ENCODE measurements at places on chromosomes 5 and 9. TPM values are rescaled to one million over a fixed set of nuclear protein-coding genes. Genes with fewer than 3 reads are reported as not detected.

Gene PCA3
- 0.11 TPM for polyA plus RNA-seq

DNA sequence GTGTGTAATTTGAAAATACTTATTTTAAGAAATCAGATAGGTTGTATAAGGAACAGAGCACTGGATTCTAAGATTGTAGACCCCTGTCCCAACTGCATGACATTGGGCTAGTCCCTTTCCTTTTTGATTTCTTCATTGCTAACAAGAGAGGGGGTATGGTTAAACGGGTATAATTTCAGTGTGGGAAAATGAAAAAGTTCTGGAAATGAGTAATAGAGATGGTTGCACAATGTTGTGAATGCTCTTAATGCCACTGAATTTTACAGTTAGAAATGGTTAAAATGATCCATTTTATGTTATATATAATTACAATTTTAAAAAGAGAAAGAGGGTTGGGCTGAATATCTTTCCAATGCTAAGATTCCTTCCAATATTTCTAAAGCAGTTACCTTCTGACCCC, 103.3 kb upstream of the LHFPL2 start:
- no peak for DNase-seq

DNA sequence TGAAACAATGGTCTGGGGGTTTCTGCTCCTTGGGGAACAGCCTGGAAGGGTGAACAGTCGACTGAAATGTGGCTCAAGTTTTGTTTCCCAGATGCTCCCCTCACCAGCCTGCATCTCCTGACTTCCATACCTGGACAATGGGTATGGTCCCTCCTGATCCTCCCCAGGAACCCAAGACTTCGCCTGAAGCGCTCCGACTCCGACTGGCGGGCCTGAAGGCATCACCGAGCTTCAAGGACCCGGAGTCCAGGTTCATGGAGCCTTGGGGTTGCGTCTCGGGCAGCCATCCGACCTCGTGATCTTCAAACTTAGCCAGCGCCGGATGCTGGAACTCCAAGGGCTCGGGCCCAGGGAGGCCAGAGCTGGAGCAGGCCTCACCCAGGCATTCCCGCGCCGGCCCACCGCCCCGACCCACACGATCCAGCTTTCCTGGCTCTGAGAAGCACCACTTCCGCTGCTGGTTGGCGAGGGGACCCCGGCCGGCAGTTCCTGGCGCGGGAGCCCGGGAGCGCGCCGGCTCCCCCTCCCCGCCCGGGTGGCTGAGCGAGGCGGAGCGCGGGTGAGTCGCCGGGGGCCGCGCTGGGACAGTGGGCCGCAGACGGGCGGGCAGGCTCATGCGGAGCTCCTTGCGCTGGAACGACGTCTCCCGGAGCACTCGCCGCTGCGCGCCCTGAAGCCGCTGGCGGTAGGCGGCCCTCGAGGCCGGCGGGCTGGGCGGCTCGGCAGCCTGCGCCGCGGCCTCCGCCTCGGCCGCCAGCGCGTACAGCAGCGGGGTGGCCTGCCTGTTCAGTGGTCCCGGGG, 5.2 kb downstream of the SHROOM1 start:
- no peak for DNase-seq

- DNase-seq: no peak
Measured at GRCh38 chr5:134370311-134370870, 978 bp upstream of the UBE2B start.

GRCh38 chr9:21082671-21083070, 4.9 kb upstream of the IFNB1 start:
- no peak for DNase-seq

DNA sequence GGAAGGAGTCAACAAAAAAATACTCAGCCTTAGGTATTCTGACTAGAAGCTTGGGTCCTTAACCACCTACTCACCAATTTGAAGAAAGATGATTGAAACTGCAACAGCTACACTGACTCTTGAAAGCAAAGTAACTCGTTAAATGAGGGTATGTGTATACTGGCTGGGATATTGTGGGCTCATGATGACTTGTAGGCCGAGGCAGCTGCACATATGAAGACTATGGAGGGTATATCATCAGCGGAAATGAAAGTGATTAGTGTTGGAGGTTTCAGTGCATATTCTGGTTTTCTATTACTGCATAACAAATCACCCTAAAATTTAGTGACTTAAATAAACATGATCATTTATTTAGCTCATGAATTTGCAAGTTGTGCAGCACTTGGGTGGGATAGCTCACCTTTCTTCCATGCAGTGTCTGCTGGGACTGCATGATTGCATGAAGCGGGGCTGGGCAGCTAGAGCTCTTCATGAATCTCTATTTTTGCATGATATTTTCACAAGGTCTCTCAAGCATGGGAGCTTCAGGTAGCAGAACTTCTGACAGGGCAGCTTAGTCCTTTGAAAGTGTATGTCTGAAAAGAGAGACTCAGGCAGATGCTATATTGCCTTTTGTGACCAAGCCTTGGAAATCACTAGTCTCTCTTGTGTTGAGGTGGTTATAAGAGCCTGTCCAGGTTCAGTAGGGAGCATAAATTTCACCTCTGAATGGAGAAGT, 96.1 kb upstream of the CDKN2B start:
- no peak for DNase-seq

DNA sequence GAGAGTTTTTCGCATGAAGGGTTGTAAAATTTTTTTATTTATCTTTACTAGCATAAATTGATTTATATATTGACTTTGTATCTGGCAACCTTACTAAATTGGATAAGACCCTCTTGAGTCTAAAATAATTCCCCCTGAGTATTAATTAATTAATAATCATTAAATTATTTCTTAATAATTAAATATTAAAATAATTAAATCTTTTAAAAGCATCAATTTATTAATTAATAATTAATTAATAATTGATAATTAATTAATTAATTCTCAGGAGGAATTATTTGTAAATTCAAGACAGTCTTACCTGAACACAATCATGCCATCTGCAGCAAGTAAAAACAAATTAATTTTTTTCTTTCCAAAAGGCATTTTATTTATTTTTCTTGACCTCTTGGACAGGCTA, 370.4 kb upstream of the PTPRD start:
- no peak for DNase-seq

DNA sequence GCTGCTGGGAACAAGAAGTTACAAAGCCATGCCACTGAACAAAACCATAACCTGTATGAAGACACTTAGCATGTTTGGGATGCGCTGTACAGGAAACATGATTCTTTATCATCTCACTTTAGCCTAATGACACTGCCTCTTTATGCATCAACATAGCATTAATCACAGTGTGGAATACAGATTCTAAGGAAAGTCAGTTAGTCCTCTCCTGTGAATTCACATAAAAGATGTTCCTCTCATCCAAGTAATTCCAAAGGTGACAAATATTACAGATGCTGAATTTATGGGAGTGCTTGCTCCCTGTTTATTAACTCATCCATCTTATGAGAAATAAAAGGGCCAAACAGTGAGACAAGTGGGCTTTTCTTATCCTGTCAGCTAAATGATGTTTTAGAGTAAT, 1677.7 kb downstream of the EFNA5 start:
- DNase-seq: no peak

DNA sequence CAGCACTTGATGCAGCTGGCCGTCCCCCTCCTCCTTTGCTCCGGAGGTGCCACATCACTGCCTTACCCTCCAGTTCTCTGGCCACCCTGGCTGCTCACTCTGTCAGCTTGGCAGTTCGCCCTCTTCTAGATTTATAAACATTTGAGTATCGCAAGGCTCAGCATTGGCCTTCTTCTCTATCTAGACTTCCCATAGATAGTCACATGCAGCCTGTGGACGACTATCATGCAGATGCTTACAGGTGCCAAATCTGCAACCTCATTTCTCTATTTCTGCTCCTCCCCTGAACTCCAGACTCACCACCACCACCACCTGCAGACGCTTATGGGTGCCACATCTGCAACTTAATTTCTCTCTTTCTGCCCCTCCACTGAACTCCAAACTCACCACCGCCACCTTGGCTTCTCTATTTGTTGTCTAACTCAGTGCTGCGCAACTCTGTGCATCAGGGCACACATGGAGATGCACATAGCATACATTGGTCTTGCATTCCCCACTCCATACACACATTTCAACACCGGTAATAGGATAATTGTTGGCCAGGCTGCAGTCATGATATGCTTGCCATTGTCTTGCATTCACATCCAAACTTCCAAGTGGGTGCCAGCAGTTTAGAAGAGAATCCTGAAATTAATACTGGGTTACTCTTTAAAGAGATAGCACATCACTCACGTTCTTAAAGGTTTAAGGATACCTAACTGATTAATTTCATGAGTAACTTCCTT, 1.9 kb upstream of the DAP start:
- no peak for DNase-seq

- DNase-seq: peak; percentile 46
Measured at GRCh38 chr5:90264689-90265544, 144.6 kb downstream of the CETN3 start.

Gene ARAP3
- polyA plus RNA-seq: 24.3 TPM

- DNase-seq: no peak
Measured at GRCh38 chr9:38008168-38009034, 60.6 kb downstream of the SHB start.

GRCh38 chr5:118988866-118989180, 476 bp upstream of the DTWD2 start:
- DNase-seq: no peak

GRCh38 chr5:140044041-140044440, 942 bp upstream of the NRG2 start:
- no peak for DNase-seq

- no peak for DNase-seq
Measured at GRCh38 chr5:16713386-16713928, 96.7 kb upstream of the RETREG1 start.

DNA sequence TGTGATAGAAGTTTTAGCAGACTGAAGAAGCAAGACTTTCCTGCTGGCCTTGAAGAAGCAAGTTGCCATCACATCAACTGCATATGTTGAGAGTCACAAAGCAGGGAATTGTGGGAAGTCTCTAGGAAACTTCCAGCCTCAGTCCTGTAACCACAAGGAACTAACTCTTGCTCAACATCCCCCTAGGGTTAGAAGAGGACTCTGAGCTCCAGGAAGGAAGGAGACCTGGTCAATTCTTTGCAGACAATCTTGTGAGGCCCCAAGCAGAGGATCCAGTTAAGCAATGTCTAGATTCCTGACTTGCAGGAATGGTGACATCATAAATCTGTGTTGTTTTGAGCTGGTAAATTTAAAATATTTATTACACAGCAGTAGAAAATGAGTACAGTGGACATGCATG, 18.6 kb upstream of the ZNF366 start:
- no peak for DNase-seq

GRCh38 chr5:88727705-88728313, 155.2 kb downstream of the MEF2C start:
- DNase-seq: no peak

Gene SLC6A18
- polyA plus RNA-seq: 5.1 TPM

DNA sequence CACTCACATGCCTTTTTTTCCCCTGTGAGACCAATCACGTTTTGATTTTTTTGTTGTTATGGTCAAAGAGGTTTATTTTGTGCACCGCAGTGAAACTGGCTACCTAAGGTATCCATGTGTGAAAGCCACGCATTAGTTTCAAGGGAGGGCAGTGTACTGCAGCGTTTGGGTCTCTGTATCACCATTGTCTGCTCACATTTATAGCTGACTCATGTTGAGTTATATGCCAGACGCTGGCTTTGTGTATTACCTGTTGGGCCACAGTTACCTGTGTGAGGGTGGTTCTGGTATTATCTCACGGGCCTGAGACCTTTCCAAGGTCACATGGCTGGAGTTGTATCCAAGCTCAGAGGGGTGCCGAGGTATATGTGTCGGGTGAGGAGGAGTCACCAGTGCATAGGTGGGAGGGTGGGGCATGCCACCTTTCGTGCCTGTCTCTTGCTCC, 75.8 kb downstream of the ARHGAP26 start:
- no peak for DNase-seq

- DNase-seq: peak; percentile 35
Measured at GRCh38 chr5:127290019-127290945, at the start of gene MEGF10. TSS of gene MEGF10 (plus strand) at chr5:127290796. CDS start at chr5:127331309, 40,513 bp downstream.

GRCh38 chr5:33322632-33323031, 118.1 kb upstream of the TARS1 start:
- no peak for DNase-seq

DNA sequence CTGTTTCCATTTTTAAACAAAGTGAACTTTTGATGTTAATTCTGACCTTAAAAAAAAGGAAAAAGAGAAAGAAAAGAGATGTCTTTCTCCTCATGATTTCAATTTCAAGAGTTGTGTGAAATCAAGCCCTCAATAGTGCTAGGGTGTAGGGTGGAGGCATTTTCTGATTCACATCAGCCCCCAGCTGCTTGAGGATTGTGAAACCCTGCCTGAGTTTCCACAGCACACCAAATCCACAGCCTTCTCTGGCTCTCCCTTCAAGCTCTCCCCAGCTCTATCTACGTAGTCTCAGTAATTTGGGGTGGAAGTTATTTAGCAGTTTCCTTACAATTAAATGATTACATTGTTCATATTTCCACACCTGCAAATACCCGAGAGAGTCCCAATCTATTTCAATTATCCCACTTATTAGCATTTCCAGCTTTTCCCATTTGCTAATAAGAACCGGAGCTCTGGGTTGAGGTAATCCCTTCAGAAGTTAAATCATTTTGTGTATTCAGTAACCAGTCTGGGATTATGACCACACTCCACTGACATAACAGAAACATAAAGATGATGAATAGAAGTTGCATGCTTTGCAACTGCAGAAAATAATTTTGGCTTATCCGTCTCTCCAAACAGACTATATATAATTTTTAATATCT, 54.9 kb downstream of the MTX3 start:
- DNase-seq: no peak

- DNase-seq: peak; percentile 12
Measured at GRCh38 chr9:14692470-14693250, 572 bp downstream of the ZDHHC21 start.

Gene PNPLA7
- 4.6 TPM for polyA plus RNA-seq
